ENCODE measurements at places on chromosomes 11 and 22.

DNA sequence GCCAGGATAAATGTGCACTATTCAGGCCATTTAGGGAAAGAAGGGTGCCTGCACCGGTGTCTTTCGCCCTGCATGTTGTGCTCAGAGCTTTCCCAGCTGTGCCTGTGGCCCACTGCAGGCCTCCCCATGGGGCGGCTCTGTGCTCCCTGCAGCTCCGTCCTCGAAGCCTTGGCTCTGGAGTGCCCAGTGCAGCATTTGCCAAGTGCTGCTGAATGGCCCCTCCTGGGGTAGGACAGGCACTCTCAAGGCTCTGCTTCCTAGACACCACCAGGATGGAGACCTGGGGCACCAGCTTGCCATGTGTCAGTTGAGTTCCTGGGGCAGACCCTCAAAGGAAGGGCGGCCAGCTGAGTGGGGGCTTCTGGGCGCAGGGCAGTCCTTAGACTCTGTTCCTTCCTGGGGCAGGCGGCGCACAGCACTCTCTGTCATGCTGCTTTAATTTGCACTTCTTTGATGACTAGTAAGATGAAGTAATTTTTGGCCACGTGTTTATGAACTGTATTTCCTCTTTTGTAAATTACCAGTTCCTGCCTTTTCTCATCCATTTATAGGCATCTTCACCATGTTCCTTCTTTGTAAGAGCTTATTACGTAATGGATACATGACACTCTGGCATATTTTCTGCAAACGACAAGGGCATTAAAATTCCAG, 32.1 kb upstream of the GNB1L start:
- peak; percentile 18 for DNase-seq

GRCh38 chr22:39311592-39312400, 7.6 kb downstream of the RPL3 start:
- DNase-seq = no peak

GRCh38 chr11:26063915-26064314, 268.0 kb upstream of the ANO3 start:
- DNase-seq = no peak

DNA sequence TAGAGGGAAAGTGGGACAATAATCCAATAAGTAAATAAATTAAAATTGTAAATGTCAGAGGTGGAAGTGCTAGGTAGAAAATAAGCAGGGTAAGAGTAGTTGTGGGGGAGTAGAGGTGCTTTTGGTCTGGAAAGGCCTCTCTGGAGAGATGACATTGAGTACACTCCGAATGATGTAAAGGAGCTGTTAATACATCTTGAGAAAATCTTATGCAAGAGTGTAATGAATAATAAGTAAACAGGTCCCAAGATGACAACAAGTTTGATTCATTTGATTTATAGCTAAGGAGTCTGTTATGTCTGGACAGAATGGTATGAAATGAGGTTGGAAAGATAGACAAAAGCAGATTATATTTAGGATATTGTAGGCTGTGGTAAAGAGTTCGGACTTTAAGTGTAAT, 87.5 kb downstream of the TMEM135 start:
- no peak for DNase-seq

- no peak for DNase-seq
Observed at GRCh38 chr11:70120674-70121073, 42.6 kb downstream of the ANO1 start.

GRCh38 chr22:25051983-25052710, 99.6 kb downstream of the KIAA1671 start:
- DNase-seq = no peak

- no peak for DNase-seq
Observed at GRCh38 chr11:70886256-70886655, 366.1 kb downstream of the SHANK2 start.
